Chondrocyte (in vitro differentiated cells): ENCODE measurements at places on chromosomes 5 and 9. TPM values are rescaled to one million over a fixed set of nuclear protein-coding genes. Genes with fewer than 3 reads are reported as not detected.

The PLCXD3 gene
- total RNA-seq = not detected in 3 replicates

- H3K27me3 ChIP-seq = no peaks in the 10 kb centered on the region
- H3K36me3 ChIP-seq = no peaks in the 10 kb centered on the region
- no peak overlapping the region for H3K27ac ChIP-seq
- H3K4me1 ChIP-seq = peaks cover 27% of the 10 kb centered on the region
Measured at GRCh38 chr9:18675973-18676372, 202.0 kb downstream of the ADAMTSL1 start.

The PCDHGA11 gene
- 1.3 to 2.4 TPM (median 1.4 TPM) in 3 replicates for total RNA-seq

DNA sequence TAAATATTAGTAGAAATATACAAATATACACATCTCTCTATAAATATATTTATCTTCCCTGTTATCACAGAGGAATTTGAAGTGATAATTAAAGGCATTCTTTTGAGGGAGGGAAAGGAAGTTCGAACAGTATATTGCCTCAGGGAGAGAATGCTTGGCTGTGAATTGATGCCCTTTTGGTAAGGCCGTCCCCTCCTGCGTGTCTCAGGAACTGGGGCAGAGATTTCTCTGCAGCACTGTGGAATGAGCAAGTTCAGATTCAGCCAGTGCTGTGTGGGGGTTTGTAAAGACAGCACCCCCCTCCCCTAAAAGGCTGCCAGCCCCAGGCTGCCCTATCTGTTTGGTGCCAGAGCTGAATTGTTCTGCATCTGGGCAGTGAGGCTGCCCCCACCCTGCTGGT is 42.0 kb downstream of the UBE2QL1 start:
- DNase-seq = no peak
- H3K36me3 ChIP-seq = no peaks in the 10 kb centered on the region
- H3K4me1 ChIP-seq = no peaks in the 10 kb centered on the region
- H3K4me3 ChIP-seq = no peak overlapping the region
- H3K27ac ChIP-seq = no peak overlapping the region
- peaks cover 28% of the 10 kb centered on the region for H3K27me3 ChIP-seq

The NOXA1 gene
- 0.97 to 2.5 TPM (median 2.0 TPM) in 3 replicates for total RNA-seq

GRCh38 chr5:88377705-88378656 is 109.3 kb upstream of the TMEM161B start:
- no peak overlapping the region for H3K27ac ChIP-seq
- H3K4me1 ChIP-seq = no peaks in the 10 kb centered on the region
- no peak for DNase-seq
- no peaks in the 10 kb centered on the region for H3K36me3 ChIP-seq

The PCDH12 gene
- 0.02 TPM in 1 of 3 replicates, not detected in the others for total RNA-seq
